ENCODE measurements at places on chromosomes 3 and 15.

DNA sequence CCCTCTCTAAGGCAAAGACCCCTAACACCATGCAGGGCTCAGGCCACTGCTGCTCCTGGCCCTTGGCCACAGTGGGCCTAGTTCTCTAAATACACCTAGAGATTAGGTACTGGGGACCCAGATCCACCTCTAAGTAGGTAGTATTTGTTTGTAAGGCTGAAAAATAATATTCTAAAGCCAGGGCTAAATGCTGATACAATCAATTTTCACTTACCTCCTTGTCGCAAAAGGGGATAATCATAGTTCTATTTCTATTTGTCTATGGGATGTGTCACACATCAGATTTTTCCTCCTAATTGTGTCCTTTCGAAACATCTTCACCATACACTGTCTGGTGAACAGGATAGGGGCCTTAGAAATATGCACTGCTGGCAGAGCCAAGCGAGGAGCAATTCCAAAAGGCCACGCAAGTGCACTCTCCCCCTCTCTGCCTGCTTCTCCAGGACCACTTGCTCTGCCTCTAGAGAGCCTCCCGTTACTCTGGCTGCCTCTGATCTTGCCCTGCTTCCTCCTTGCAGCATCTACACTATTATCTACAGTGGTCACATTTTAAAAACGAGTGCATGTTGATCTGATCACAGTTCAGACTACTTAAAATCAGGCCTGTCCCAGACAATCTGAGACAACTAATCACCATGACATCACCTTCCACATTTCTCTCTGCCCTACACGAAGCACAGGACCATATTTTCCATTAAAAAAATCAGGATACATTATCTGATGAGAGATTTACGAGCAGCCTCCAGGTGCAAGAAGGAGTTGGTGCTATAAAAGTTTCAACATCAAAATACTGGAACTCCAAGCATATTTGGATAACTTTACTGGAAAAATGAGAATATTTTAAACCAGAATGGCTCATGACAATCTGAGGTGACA, 115.4 kb downstream of the MYLK start:
- DNase-seq: no peak

- DNase-seq: no peak
Measured at GRCh38 chr15:84911879-84912660, 27.6 kb downstream of the SLC28A1 start.

GRCh38 chr3:139357899-139358298, 14.1 kb downstream of the MRPS22 start:
- no peak for DNase-seq

DNA sequence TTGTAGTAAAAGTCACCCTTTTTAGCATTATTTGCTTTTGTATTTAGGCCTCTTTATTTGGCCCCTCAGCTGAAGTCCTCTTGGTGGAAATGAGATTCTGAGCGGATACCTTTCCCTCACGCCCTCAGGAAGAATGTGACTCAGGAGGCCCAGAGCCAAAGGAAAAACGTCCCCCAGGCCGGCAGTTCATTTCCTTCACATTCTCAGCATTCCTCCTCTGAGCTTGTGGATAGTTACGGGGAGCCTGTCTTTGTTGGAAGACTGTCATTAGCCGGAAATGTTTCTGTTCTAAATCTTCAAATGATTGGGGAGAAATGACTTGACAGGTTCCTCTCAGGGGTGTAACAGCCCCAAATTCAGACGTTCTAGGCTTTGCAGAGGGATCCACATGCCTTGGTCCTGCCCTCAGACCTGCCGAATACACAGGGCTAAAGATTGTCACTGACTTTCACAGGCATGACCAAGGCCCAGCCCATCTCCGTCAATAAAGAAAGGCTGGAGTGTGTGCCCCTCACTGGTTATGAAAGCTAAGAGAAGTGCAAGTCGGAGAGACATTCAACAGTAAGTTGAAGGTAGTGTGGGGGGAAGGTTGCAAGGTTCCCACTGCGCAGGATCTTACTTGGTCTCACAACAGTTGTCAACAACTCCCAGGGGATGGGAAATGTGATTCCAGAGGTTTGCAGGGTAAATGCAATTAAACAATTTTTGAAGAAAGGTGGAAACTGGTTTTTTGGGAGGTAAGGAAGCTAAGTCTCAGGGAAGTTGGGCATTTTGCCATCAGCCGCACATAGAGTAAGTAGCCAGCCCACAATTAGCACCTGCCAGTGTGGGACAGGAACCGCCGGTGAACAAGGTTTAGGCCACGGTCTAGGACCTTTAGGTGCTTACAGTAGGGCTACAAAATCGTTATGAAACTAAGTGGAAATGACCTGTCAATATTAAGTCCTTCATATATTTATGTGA, 39.7 kb upstream of the MYZAP start:
- DNase-seq: no peak

- no peak for DNase-seq
Measured at GRCh38 chr15:72845981-72846383, 62.4 kb upstream of the ADPGK start.

- DNase-seq: no peak
Measured at GRCh38 chr3:11239796-11240195, 32.4 kb upstream of the ATG7 start.

DNA sequence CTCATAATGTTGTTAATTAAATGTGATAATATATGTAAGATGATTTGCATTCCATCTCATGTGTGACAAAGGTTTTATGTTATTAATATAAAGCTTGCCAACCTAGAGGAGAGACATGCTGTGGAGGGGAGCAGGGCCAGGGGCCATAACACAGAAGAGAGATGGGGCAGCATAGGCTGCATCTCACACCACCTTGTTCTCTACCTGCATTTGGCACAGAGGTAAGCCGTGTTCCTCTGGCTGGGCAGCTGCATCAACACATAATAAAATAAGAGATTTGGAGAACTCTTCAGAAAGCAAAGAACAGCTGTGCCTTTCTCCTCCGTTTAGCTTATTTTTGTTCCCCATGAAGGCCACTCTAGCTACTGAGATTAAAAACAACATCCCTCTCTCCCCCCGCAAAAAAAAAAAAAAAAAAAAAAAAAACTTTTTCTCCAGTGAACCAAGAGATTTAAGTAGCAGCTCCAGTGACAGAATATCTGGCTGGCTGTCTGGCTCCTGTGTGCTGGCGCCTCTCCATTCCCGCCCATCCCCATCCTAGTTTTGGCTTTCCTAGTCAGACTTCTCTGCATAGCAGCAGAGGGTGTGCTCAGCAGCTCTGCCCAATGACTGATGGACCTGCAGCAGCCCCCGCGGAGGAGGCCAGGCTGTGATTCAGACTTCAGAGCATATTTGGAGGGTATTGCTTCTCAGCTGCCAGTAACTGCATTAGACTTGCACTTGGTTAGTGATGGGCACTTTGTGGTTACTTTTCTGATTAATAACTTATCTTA, 52.2 kb upstream of the STXBP5L start:
- no peak for DNase-seq

GRCh38 chr3:106263546-106263945, 394.7 kb upstream of the CBLB start:
- no peak for DNase-seq
